ENCODE measurements at places on chromosomes 6 and 20. TPM values are rescaled to one million over a fixed set of nuclear protein-coding genes. Genes with fewer than 3 reads are reported as not detected.

DNA sequence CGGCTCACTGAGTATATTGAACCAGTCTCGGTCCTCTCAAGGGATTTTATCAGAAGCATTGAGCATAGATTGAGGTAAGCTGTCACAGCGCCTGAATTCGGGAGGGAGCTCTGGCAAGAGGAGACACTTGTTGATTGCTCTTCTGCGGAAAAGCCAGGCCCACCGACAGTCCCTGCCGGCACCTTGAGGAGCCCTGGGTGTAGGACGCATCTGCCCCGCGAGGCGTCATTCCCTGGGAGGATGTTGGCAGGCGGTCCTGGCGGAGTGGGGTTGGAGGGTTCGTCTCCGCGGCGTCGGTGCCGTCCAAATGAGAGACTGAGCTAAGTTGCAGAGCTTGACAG, 843 bp downstream of the FBXO9 start:
- DNase-seq = peak; percentile 86

Gene BFSP1
- 0.83 TPM for total RNA-seq

- DNase-seq = no peak
Observed at GRCh38 chr20:1374246-1374645, 18.6 kb downstream of the FKBP1A start.

Gene CCN6
- not detected for total RNA-seq

DNA sequence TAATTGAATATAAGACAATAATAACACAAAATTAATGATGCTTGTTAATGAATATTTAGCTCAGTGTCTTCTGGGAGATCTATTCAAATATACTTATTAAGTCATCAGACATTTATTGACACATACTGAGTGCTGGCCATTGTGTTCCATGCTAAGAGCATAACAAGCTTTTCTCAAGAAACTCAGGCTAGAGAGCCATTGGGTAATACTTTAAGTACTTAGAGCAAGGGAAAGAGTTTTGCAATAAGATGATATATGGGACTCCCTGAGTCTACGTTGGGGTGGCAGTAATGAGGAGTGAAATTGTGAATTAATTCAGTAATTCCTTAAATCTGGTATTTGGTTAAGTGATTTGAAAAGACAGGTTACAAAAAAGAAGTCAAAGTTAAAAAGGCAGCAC, 11.1 kb downstream of the TMEM200A start:
- DNase-seq = no peak

Gene CST4
- total RNA-seq = not detected

DNA sequence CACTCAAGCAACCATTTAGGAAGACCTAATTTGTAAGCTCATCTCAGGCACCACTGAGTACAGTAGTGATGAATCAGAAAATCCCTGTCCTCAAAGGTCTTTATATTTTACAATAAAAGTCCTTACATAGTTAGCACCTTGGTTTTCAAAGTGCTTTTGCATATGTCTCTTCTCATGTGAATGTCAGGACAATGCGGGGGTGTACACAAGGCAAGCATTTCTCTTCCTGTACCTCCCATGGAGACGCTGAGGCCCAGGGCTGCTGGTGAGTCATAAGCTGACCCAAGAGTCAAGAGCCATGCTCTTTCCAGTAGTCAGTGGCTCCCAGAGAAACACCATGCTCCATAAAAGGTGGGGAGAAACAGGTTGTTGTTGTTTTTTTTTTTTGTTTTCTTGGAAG, 174.0 kb downstream of the GJA10 start:
- DNase-seq = no peak

Gene REM1
- total RNA-seq = 2.1 TPM

Gene TAGAP
- 0.75 TPM for total RNA-seq

GRCh38 chr20:17712708-17713107, 12.9 kb downstream of the BANF2 start:
- DNase-seq = no peak

Data from cardiac septum (tissue), 1 donor.